ENCODE measurements at places on chromosomes 2 and 18.
A peak's percentile ranks its signal among the peaks of the same experiment; 100 is the strongest.

DNA sequence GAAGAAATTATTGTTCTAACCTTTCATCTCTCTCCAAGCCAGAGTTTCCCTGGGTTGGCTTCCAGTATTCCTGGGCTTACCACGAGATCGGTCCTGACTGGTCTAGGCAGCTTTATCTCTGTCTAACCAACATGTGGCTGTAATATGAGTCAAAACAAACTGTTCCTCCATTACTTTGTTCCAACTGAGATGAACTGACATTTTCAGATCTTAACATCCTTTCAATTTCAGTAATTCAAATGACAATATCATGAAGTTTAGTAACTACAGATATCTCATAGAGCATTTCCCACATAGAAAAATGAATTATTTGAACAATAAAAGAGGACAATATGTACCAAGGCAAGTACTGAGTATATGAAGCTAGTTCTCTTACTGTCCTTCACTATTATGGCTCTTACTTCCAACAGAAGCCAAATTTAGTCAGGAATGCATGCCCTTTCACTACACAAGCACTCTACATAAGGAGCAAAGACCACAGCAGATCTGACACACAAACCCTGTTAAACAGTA lies 15.5 kb downstream of the SLC25A12 start:
- no peak for DNase-seq

DNA sequence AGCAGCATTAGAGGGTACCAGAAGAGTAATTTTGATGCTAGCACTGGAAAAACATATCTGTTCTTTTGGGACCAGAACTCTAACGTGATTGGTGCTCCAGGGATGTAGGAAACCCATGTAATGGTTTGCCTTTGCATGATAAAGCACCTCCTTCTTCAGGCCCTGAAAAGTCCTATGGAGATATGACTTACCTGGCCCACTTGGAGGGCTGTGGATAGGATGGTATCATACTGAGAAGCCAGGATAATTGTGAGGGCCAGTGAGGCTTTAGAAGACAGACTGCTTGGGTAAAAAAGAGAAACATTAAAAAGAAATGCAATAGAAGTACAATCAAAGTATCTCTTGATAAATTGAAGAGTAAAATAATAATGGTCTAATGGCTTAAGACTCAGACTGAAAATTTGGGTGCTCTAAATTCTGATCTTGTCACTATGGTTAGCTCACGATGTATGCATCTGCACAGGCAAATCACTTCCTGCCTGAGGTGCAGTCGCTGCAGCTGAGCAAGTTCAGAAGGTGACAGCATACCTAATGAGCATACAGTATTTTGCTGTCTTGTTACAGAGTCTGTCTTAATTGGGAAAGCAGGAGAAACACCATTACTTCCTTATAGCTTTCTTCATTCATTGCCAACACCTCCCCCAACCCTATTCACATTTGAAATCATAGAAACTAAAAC lies 371.5 kb downstream of the NUP35 start:
- DNase-seq = no peak

DNA sequence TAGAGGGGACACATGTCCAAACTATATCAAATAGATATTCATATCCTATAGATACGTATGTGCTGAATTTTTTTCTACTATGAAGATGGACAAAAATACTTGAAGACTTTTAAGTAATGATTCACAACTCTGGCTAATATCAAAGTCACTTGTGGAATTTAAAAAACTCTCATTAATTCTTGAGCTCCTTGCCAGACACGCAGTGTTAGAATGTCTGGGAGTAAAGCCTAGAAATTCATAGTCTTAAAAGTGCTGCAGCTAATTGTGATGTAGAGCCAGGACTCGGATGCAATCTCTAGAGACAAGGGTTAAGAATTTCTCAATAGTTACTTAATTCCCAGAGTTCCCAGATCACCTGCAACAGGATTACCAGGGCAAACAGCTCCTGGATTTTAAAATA lies 107.4 kb downstream of the ARL6IP6 start:
- no peak for DNase-seq

GRCh38 chr2:218927876-218928275 lies 31.6 kb upstream of the CDK5R2 start:
- no peak for DNase-seq

DNA sequence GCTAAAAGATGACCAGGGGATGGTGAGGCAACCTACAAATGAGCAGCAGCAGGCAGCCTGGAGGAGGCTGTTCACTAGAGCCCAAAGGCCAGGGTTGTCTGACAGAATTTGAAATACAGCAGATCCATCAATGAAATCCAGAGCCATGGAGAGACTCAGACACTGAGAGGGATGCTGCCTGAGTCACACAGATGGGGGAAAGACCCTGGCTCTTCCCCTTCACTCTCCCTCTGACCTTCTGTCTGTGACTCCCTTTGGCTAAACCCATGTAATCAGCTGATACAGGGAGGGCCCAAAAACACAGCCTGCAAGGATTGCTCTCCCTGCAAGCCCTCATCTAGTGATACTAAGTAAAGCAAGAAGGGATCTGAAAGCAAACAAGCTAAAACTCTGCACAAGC lies 166.5 kb upstream of the SPOPL start:
- DNase-seq = no peak

GRCh38 chr2:217835931-217836891 lies 166.6 kb downstream of the TNS1 start:
- peak; percentile 68 for DNase-seq

DNA sequence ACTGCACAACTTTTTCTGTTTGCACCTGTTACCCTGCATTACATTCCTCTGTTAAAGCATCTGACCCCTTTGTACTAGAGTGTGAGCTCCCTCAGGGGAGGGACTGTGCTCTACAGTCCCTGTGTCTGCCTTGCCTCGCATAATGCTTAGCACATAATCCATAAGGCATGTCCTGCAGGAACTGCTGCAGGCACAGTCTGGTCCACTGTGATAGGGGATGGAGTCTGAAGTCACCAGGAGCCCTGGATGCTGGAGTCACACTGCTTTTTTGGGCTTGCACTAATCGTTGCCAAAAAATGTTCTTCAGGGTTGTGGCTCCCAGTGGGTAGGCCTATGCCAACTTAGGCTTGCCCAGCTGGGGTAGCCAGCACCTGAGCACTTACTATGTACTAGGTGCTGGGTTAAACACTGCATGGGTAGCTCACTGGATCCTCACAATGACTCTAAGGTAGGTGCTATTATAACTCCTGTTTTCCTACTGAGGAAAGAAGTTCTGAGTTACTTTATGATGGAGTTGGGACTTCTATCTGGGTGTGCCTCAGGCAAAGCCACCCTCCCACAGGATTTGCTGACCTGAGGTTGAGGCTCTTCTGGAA lies 33.3 kb downstream of the COPS7B start:
- DNase-seq = no peak

GRCh38 chr18:44716697-44717163 lies 36.0 kb downstream of the SETBP1 start:
- no peak for DNase-seq

- DNase-seq = peak; percentile 99
Measured at GRCh38 chr2:112690853-112691401, 29.9 kb upstream of the NT5DC4 start.

DNA sequence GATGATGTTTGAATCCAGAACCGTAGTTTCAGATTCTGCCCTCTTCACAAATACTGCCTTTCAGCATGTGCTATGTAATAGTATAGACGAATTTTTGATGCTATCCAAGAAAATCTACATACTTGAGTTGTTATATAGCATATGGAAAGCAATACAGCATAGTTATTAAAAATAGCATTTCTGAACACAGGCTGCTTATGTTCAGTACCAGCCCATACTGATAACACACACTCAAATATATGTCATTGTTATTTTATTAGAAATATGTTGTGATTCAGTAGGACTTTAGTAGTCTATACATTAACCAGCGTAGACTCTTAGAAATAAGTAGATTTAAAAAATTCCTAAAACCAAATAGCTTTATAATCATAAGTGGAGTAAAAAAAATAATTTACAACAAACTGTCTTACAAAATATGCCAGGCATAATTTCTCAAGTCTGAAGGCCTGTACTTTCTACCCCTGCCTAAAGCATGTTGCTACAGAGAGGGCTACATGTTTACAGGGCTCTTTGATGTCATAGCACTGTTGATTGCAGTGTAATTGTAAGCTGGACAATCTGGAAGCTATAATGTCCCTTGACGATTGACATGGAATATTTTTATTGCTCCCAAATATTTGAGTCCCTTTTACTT lies 86.3 kb downstream of the ASXL3 start:
- no peak for DNase-seq

- peak; percentile 43 for DNase-seq
Measured at GRCh38 chr2:100289020-100289419, 33.3 kb downstream of the LONRF2 start.

GRCh38 chr2:241051578-241052487 lies 50.3 kb downstream of the MTERF4 start:
- DNase-seq = no peak

DNA sequence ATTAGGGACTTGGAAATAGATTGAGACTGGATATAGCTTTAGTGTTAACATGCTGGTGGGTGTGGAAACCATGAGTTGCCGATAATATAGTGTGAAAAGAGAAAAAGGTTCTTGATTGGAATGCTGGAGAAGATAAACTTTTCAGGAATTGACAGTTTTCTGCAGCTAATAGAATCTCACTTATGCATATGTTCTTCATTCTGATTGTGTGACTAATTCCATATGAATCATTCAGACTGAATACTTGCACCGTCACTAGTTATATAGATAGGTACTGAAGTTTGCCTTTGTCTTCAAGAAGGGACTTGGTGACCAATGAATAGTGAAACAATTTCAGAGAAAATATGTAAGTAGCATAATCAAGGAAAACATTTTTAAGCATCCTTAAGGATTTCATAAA lies 225.7 kb upstream of the FOSL2 start:
- no peak for DNase-seq

DNA sequence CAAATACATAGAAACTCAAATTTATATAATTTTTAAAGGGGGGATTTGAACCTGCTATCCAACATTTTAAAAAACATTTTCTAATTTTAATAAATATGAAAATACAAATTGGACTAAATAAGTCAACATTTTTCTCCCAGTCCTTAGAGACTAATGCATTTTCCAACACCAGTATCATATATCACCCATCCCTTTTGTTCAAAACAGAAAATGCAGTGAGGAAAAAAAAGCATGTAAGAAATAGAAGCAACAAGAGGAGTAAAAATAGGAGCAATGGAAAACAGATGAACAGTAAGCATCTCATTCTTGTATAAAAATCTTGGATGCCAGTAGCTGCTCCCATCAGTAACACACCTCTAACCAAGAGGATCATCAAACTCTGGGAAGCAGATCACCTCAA lies 25.5 kb downstream of the KLF7 start:
- no peak for DNase-seq

GRCh38 chr18:76803814-76804213 lies 18.5 kb upstream of the ZNF236 start:
- peak; percentile 55 for DNase-seq

DNA sequence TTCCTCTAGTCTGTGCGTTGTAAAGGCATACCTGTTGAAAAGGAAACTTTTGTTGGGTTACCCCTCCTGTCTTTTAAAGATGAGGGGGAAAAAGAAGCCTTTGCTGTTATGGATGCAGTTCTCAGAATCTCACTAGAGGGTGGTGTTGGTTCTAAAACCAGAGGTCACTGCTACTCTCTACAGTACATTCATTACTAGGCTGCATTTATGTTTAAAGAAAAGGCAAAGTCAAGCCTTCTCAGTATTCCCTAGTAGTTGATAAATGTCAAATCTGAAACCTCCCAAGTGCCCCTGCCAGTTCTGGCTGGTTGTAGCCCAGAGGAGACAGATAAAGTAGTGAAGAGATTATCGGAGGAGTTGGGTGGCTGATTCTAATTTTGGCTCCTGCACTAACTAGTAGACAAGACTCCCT lies 1.4 kb upstream of the PLCL1 start:
- DNase-seq = peak; percentile 45

DNA sequence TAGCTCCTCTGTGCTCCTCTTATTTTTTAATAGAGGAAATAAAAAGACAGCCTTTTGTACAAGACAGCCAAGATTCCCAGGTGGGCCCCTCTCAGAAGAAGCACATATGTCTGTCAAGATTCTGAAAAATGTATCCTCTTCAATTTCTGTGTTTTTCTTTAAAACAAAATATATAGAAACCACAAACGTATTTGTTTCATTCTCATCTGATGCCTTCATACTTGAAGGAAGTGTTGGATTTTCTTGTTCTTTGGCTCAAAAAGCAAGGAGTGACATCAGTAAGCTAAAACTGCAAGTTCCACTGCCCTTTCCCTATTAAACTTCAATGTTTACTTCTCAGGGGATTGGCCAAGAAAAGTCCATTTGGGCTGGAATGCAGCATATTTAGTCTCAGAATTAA lies 193.8 kb upstream of the OSR1 start:
- DNase-seq = no peak

GRCh38 chr2:134431838-134432434 lies 178.1 kb downstream of the MGAT5 start:
- DNase-seq = no peak

- DNase-seq = peak; percentile 57
Measured at GRCh38 chr2:222805591-222806304, 55.1 kb upstream of the ACSL3 start.

- no peak for DNase-seq
Measured at GRCh38 chr2:32825291-32825712, 121.5 kb upstream of the LTBP1 start.

DNA sequence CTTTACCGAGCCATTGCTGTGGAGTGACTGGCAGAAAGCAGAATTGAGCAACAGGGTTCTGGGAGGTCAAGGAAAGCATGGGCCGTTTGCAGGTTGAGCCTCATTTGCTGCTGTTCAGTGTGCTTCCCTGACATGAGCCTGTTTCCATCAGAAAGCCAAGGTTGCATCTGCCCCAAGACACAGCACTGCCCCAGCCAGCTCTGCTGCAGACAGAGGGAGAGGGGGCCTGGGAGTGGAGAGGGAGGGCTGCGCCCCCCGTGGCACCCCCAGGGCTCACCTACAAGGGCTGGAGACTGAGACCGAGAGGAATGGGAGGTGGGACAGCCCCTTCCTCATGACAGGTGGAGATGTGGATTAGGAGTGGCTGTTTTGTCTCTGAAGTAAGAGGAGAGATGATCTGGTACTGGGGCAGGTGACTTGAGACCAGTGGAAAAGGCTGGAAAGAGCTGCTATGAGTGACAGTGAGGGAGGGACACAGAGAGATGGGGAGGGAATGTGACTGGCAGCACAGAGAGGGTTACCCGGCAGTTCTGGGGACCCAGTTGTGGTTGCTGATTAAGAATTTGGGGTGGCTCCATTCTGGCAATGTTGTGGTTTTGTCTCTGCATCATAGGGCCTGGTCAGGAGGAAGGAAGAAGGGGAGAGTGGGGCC lies 218.0 kb downstream of the DYSF start:
- DNase-seq = no peak

DNA sequence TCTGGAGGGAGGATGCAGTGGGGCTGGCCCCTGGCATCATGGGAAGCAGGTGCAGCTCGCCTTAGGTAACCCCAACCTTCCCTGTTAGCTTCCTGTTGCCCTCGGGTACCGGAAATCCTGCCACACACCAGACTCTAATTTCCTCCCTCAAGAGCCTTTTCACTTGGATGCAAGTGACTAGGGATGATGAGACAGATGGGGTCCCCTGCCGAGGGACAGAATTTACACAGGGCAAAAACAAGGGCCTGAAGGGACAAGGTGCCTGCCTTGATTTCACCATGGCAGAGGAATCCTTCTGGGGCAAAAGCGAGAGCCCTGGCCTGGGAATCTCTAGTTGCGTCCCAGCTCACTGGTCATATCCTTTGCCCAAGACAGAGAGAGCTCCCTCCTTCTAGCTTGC lies 263.1 kb downstream of the LOXHD1 start:
- no peak for DNase-seq

- no peak for DNase-seq
Measured at GRCh38 chr18:42080340-42080739, 125.3 kb downstream of the PIK3C3 start.
